ENCODE measurements at places on chromosomes 7 and 10. TPM values are rescaled to one million over a fixed set of nuclear protein-coding genes. Genes with fewer than 3 reads are reported as not detected.

DNA sequence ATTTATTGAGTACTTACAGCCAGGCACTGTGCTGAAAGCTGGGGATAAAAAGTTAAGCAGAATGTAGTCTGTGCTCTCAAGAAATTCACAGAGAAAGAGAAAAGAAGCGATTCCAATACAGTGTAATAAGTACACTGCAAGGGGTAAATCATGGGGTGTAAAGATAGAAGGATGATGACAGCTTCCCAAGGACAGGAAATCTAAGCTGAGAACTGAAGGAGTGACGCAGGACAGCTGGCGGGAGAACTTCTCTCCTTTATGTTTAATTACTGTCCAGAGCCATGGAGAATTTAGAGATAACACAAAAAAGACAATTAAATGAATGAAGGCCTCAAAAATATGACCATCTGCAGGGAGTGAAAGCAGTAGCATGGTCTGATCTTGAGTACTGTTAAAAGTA is 34.8 kb downstream of the C7orf33 start:
- no peak for DNase-seq

DNA sequence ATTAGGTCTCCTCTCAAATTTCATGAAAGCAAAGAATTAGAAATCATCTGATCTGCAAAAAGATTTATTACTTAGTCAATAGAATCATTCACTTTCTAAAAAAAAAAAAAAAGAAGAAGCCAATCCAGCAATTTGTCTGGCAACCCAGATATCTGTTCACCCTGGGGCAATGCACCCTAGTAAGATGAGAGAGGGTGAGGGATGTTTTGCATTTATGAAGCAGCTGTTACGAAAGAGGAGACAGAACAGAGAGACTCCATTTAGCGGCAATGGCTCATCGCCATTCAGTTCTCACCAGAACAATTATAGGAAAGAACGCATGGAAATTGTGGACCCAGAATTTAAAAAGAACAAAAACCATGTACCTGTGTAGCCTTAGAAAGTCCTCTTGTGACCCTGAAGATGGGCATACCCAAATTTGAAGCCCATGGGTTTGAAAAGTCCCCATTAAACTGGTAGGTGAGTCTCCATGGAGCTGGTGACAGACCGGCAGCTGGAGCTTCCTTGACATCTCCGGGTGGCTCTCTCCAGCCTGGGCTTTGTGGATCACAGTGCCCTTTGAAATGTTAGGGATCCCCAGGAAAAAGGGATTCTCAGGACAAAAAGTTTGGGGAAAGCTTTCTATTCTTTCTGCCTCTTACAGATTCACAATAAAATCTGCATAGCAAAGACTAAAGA is 45.5 kb upstream of the CCDC3 start:
- DNase-seq: no peak

DNA sequence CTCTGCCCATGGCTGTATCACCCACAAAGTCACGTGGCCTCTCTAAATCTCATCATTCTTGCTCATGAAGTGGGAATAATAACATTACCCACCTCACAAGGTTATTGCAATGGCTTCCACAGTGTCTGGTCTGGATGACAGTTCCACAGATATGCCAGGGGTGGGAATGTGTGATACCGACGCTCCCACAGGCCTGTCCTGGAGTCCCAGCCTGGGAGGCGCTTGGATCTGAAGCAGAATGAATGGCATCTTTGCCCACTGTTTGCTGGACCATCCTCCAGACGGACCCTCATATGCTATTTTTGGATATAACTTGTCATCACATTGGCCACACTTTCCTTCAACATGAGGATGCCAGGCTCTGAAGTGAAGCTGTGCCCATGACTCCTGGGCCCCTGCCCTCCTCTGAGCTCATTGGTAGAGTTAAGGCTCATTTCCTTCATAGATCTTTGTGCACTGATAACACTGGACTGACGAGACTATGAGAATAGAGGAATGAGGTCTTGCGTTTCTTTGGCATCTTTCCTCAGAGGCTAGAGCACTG is 279.8 kb upstream of the ZNF32 start:
- DNase-seq: no peak

The AGR2 gene
- not detected for total RNA-seq

DNA sequence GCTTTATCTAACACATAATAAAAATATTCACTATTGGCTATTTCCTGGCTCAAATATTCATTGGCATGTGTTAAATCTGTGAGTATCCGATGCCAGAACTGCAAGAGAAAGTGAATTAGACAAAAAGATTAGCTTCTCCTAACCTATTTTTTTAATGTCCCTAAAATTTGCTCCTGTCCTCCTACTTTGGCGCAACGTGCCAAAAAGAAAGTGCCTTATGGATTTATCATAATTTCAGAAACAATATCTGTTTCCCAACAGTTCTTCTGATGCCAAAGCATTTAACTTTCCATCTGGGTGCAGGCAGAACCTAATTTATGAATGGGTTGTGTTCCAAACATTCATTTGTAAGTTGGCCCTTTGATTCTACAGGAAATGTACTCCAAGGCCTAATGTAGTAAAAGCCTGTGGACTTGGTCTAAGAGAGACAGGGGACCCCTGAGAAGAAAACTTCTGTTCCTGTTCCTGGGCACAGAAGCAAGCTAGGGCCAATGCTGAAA is 15.4 kb downstream of the PIP4K2A start:
- DNase-seq: no peak

GRCh38 chr7:73758581-73759138 is 11.4 kb downstream of the CLDN3 start:
- DNase-seq: no peak

Measured in spleen (tissue), 13 donors.